NCI-H2081 (cell line): ENCODE measurements at places on chromosomes 12 and 14.

- DNase-seq, result no peak
Observed at GRCh38 chr14:86311151-86311550, 781.2 kb downstream of the FLRT2 start.

DNA sequence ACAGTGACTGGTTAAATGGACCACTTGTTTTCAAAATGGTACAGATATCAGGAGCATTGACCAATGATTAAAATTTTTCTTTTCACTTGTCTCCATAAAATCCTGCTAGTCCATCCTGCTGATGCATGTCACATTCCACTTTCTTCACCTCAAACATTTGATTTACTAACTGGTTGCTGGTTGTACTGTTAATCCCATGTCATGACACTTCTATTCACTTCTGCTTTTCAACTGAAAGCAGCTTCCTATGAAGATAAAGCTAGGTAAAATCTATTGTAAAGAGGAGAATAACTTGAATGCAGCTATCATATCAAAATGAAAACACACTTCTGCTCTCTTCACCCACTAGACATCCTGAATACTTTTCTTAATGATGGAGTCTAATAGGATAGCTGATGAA, 149.6 kb upstream of the OTX2 start:
- DNase-seq, result no peak

DNA sequence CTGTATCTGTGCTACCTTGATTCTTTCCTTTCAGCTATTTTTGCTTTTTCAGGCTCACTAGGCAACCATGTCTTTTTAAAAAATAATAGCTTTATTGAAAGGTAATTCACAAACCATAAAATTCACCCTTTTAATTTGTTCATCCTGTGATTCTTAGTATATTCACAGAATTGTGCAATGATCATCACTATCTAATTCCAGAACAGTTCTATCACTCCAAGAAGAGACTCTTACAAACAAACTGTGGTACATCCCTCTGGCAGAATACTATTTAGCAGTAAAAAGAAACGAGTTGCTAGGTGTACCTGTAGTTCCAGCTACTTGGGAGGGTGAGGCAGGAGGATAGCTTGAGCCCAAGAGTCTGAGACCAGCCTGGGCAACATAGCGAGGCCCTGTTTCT, 14.8 kb downstream of the CREBL2 start:
- no peak for DNase-seq

DNA sequence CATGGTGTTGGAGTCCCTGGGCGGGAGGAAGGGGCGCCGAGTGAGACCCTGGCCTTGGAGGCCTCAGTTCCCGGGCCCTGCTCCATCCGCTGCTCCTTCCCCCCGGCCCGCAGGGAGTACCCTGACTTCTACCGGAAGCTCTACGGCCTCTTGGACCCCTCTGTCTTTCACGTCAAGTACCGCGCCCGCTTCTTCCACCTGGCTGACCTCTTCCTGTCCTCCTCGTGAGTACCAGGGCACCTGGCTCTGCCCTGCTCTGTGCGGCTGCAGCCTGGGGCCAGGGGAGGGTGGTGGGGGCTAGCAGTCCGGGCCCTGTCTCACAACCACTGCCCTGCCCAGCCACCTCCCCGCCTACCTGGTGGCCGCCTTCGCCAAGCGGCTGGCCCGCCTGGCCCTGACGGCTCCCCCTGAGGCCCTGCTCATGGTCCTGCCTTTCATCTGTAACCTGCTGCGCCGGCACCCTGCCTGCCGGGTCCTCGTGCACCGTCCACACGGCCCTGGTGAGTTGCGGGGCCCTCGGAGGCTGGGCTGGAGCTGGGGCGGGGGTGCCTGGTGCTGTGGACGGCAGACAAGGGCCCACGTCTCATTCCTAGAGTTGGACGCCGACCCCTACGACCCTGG, 7.0 kb downstream of the NOC4L start:
- no peak for DNase-seq

GRCh38 chr14:76348898-76349297, 27.0 kb upstream of the ESRRB start:
- no peak for DNase-seq

GRCh38 chr14:38047195-38047902, 160.4 kb upstream of the SSTR1 start:
- DNase-seq, result no peak

GRCh38 chr12:72472350-72472749, 200.2 kb downstream of the TRHDE start:
- DNase-seq, result no peak

- DNase-seq, result no peak
Observed at GRCh38 chr12:55039395-55040354, 19.9 kb downstream of the NEUROD4 start.

DNA sequence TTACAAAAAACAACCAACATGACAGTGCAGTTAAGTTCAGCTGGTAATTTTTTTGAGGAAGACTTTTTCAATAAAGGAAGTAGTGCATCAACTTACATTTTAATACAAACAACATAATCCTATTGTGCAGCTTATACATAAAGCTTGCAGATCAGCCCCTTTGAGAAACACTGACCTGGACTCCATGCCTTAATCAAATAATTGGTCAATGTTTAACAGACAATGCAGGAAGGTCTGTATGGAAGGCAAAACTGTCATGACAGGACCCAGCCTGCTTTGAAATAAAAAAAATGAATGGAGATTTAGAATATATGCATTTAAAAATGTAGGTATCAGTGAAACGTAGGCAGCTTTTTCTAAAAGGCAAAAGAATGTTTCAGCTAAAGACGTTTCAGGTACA, 321.7 kb upstream of the RPL10L start:
- no peak for DNase-seq

DNA sequence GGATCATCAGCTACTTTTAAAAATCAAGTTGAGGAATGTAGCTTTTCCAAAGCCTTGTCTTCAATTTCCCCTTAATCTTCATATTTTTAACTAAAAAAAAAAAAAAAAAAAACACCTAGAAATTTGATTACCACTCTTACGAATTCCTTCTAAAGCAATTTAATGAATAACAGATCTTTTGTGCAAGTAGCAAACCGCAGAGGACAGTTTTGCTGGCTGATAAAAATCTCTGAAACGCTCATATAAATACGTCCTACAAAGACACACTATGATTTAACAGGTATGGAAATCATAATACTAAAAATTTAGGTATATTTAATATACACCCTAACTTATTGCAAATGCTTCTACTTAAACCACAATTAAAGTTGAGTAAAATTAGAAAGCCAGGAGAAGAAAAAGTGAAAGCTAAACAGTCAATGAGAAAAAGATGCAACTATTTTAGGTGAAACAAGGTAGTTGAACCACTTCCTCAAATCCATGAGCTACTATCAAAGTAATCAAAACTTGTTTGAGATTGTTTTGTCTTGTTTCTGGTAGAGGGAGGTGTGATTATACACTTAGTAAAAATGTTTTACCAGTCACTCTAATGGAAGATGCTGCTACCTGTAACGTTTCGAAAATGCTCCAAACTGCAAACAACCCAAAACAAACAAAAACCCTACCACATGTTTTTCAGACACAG, 2.2 kb downstream of the PAWR start:
- no peak for DNase-seq

DNA sequence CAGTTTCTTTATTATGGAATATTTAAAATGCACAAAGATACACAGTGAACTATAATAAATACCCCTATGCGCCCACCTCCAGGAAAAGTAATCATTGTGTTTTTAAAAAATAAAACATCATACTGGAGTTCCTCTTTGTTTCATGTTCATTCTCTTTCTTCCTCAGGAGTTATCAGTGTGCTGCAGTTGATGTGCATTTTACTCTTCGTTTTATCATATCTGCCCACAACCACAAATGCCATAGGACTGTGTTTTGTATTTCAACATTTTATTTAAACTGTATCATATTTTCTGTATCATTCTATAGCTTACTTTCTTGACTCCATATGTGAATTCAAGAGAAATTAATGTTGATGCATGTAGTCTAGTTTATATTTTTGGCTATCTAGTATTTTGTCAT, 53.9 kb downstream of the TSHR start:
- DNase-seq, result no peak

DNA sequence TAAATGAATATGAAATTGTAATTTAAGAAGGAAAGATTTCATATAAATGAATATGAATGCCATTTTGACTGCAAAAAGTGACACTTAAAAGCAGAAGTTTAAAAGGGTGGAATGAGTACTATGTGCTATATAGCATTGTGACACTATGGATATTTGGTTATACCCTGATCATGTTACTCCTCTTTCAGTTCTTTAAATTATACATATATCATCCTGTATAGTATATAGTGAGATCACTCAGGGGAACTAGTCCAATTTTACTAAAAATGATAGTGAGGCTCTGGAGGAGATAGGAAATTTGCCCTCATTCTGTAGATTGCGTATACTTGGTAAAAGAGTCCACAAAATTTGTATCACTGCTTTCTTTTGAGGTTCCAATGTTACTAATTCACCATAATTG, 155.7 kb upstream of the BTG1 start:
- DNase-seq, result no peak

GRCh38 chr14:87251011-87251410, 742.0 kb downstream of the GALC start:
- peak; percentile 82 for DNase-seq

GRCh38 chr12:94699801-94700200, 49.4 kb upstream of the TMCC3 start:
- no peak for DNase-seq

GRCh38 chr12:29146196-29146595, 2.9 kb upstream of the FAR2 start:
- DNase-seq, result no peak

- DNase-seq, result no peak
Observed at GRCh38 chr14:34721129-34721528, 6.7 kb upstream of the CFL2 start.

DNA sequence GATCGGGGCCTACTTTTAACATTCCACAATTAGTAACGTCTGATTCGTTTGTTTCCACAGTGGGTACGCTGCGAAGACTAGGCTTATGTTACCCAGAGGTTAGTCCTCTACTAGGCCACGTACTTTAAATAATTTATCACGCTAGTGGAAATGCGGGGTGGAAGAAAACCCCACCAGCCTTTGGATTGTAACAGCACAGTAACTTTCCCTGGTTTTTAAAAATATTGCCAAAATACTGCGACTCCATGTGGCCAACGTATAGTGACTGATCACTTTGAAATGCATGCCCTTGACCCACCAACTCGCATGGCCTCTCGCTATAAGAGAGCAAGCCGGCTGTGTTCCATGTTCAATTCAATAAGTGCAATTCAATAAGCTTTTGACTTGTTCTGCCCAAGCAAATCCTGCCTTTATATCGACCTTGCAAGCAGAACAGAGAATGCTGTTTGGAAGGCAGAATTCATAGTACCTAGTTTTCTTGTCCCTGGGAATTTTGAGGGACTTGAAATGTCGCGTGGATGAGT, 882 bp upstream of the GTF2A1 start:
- DNase-seq, result no peak

DNA sequence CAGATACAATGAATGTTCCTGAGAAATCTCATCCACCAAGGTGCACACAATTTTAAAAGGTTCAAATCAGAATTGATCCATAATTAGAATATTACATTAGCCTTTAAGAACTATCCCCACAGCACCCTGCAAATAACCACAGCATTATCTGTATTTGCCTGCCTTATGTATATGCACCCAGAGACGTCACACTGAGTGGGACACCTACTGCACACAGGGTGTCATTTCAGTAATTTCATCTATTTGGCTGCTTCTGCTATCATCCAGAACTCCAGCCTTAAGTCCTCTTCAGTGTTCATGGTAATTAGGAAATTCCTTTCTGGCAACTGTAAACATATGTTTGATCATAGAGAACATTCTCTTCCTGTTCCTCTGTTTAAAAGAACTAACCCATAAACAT, 298.4 kb downstream of the SYT1 start:
- no peak for DNase-seq

GRCh38 chr12:108730365-108731104, 783 bp downstream of the CORO1C start:
- peak; percentile 77 for DNase-seq

GRCh38 chr12:59164991-59165718, 244.9 kb upstream of the LRIG3 start:
- peak; percentile 42 for DNase-seq

DNA sequence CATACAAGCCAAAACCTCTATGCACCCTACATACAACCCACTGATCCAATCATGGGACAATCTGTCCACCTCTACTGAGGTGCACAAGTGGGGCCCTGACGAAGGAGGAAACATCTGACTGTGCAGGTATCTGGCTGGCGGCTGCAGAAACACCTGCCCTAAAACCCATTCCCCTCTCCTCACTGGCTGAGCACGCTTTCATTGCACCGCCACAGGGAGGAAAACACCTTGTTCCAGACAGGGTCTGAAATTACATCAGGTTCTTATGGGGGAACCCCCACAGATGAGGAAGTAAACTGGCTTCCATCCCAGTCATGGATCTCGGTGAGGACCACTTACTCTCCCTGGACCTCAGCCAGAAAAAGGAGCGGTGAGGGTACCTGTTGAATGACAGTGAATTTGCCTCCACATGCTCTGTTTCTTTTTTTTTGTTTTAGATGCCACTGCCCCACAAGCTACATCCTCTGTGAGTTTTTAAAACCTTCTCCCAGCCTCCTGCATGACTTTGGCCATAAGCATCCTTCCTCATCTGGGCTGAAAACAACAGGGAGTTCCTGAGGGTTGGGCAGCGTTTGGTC, 23.8 kb upstream of the DGLUCY start:
- no peak for DNase-seq

DNA sequence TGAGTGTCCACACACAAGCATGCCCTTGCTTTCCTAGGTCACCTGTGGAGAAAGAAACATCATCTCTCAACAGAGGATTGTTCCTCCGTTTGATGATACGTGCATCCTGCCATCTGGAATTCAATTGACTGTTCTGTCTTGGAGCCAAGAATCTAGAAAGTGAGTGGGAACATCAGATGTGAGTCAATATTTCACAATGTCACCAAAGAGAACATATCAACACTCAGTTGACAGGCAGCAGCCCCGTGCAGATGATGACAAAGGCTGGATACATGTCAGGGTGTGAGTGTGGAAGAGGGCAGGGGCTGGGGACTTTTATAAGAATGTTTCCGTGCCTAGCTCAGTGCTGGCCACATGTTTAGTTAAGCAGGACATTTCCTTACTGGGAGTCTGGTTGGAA, 76.1 kb downstream of the TBC1D30 start:
- DNase-seq, result no peak

DNA sequence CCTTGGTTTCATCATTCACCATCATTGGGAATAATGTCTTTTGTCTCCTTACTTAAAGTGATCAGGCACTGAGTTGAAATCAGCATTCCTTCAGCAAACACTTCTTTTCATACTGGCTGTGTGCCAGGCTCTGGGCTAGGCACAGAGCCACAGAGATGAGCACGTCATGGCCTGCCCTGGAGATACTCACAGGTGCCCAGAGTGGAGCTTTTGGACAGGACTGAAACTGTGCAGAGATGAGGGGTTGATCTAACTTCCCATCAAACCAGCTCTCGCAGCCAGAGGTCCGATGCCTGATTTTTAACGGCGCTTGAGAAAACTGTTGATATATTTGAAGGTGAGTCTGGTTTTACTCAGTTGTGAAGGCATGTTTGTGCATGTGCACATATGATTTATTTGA, 43.1 kb downstream of the CACNA1C start:
- no peak for DNase-seq
